ENCODE measurements at places on chromosomes 13 and 19.

- no peak for DNase-seq
Measured at GRCh38 chr19:19524053-19524452, 4.7 kb upstream of the YJEFN3 start.

DNA sequence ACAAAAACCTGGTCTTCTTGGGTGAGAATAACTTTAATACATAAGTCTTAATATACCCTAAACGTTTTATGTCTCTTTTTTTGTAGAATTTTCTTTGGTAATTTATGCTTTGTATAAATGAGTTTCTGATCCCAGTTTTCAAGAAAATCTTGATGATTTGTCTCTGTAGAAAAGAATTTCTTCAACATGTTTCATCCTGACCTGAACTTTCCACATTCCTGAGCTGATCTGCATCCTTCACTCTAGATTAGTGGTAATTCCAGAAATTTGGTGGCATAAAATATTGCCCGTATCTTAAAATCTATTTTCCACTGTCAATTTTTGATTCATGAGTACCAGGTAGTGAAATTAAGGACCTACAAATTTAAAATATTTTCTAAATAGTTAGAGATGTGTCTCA is 16.3 kb downstream of the ZNF714 start:
- DNase-seq: no peak

DNA sequence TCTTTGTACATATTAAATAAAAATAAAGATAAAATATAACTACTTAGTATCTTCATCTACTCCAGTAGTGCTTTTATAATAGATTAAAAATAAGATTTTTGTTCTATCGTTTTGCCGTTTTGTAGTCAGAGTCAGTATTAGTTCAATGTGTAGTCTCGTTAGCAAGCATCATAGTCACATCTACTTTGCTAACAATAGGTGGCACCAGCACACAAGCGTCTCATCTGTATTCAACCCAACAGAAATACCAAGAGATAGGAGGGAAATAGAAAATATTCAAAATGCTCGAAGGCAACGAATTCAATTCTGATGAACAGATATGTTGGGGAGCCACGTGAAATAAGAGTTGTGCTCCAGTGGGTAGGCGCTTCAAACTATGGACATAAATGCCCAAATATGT is 21.4 kb upstream of the MICU2 start:
- no peak for DNase-seq

DNA sequence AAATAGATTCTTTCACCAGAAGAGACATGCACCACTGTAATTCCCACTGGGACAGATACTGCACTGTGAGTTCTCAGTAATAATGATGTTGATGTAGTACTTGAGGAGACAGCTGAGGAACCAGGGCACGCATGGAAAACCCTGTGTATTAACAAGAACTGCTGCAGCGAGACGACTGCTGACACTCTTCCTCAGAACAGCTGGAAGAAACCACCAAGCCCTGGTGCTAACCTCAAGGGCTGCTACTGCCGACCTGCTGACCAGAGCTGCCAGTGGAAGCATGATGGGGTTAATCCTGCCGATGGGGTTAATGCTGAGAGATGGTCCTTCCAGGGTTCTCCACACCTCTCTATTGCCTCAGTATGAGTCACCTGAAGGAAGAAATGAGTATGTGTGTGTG is 45.6 kb downstream of the EDNRB start:
- no peak for DNase-seq

GRCh38 chr13:35162420-35162819 is 220.3 kb downstream of the NBEA start:
- DNase-seq: no peak

DNA sequence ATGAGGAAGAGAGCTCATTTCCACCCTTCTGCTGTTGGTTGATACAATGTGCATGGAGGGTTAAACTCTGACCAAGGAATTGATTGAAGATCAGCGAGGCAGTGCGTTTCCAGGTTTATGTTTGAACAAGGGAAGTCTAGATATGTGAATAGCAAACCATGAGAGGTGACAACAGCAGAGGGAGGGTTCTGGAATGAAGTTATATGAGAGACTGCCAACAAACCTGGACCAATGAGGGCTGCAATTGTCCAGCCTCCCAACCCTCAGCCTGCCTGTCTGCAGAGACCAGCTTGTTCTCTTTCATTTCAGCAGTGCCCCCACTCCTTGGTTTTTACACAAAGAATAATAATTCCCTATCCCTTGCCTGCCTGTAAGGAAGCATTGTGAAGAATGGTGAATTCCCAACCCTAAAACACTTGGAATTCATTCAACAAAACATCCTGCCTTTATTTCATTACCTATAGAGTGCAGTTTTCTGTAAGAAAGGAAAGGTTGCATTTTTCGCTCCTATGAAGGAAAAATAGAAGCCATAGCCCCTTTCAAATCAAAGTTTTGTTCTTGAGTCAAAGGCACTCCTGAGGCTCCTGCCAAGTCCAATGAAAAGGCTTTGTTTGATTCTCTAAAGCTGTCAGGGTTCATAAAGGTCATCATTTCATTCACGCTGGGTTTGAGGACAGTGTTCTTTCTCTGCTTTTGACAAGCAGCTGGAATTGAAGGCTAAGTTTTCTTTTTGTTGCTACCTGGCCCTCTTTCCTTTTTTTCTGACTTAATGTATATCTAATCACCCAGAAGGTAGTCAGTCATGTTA is 53.6 kb upstream of the ABCC4 start:
- no peak for DNase-seq

DNA sequence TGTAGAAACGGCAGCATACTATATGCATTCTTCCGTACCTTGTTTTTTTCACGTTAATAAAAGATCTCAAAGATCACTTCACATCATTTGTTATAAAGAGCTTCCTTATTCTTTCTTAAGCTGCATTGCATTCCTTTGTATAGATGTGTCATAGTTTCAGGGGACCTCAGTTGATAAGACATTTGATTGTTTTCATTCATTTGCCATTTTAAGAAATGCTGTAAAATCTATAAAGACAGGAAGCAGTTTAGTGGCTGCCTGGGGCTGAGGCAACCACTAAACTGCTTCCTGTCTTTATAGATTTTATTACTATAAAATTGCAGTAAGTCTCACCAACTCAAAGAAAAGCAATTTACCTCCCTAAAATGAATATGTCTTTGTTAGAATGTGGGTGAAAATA is 59.4 kb downstream of the ZDHHC20 start:
- DNase-seq: no peak

DNA sequence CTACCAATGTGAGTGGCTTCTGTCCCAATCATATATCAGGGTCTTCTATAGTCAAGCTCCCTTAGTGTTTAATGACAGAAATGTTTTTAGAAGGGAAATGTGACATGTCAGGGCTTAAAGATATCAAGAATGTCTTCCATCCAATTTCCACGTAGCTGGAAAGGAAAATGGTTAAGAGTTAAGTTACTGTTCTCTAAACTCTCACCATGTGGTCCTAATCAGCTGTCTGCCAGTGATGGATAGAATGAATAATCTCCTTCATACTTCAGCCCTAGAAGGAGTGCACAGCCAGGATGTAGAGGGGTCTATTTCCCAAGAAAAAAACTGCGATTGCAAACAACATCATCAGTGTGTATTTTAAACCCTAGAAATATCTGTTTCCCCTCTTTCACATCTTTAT is 36.3 kb downstream of the FLT1 start:
- no peak for DNase-seq

DNA sequence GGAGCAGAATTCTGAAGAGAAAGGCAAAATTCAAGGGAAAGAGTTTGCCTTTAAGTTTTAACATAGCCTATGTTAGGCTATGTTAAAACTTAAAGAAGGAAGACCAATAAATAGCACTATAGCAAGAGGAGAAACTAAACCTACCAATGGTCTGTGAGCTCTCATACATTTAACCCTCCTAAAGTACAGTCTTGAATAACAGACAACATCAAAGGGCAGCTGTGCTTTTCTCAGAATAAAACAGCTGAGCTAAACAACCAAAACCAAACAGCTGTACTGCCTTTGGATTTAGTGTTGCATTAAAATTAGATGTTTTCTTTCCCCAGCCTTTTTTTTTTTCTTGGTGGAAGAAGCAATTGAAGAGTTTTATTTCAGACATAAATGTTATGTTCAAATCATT is 34.0 kb downstream of the KLF5 start:
- no peak for DNase-seq

DNA sequence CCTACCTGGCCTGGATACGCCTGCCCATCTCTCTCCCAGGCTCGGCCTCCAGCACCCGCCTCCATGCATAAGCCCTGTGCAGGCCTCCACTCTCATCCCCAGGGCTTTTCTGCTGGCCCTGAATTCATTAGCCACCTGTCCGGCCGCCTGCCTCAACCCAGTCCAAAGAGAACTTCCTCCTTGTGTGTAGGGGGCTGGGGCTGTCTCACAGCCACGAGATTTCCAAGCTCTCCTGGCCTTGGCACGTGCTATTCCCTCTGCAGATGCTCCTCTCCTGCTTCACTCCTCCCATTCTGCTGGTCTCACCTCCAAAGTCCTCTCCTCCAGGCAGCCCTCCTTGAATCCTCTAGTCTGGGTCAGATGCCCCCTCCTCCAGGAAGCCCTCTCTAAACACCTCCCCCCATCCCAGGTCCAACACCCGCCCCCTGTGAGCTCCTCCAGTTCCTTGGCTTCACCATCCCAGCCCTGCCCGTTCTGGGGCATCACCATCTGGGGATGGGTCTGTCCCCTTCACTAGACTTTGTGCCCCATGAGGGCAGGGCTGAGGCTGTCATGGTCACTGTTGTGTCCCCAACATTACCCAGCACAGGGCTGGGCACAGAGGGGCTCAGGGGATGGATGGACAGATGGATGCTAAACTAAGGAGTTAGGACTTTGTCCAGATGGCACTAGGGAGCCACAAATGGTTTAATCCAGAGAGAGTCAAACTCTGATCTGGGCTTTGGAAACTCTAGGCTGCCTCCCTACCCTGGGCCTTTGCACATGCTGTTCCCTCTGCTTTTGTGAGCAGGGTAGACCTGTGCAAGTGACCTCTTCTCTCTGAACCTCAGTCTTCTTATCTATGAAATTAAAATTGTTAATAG is 14.8 kb downstream of the MEIS3 start:
- no peak for DNase-seq

GRCh38 chr13:27574661-27575060 is 45.7 kb downstream of the LNX2 start:
- DNase-seq: no peak

DNA sequence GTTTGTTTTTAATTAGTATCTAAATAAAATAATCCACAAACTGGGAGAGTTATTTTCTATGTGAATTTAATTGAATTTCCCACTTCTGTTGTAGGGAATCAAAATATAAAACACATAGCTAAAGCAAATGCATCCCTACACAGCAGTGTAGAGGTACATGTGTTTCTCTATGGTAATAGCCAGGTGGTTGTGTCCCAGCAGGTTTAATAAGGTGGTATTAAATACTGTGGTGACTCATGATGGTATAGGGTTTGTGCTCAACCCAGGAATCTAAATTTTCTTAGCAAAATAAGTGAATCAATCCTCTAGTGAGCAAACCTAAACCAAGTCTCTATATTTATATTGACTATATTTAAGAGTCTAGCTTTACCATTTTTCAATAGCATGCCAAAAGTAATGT is 30.0 kb downstream of the PCDH9 start:
- no peak for DNase-seq

DNA sequence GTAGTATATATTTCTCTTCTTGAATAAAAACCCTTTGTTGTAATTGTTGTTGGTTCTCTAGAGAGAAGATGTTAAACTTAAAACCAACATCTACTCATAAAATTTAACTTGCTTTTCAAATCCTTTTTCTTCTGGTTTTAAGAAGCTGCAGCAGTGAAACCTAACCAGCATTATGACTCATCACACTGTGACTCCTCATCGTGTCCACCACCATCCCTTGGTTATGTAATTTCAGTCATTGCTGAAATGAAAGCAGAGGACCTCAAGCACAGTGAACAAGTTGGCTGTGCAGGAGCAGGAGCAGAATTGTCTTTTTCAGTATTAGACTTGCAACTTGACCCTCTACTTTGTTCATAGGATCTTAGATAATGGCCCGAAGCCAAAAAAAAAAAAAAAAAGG is 64.9 kb upstream of the HTR2A start:
- no peak for DNase-seq

DNA sequence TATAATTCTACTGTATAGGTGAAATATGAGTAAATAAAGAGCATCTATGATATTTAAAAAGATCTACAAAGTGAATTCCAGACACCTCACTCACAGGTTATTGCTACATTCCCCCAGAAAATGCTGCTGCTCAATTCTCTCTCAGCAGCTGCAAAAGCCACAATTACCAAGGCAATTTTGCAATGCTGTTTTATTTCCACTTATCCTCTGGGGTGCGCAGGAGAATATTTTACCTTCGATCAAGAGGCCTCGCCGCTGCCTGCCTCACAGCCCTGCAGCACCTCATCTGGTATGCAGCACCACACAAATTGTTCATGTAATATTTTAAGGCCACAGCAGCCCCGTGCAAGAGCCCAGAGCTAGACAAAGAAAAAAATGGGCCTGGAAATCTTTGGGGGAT is 333.2 kb downstream of the DNAJC15 start:
- no peak for DNase-seq

- DNase-seq: no peak
Measured at GRCh38 chr19:19315444-19315843, 4.9 kb downstream of the SUGP1 start.

GRCh38 chr19:42455086-42455485 is 12.3 kb upstream of the CXCL17 start:
- DNase-seq: no peak

GRCh38 chr13:112880976-112881540 is 88.0 kb upstream of the MCF2L start:
- no peak for DNase-seq

DNA sequence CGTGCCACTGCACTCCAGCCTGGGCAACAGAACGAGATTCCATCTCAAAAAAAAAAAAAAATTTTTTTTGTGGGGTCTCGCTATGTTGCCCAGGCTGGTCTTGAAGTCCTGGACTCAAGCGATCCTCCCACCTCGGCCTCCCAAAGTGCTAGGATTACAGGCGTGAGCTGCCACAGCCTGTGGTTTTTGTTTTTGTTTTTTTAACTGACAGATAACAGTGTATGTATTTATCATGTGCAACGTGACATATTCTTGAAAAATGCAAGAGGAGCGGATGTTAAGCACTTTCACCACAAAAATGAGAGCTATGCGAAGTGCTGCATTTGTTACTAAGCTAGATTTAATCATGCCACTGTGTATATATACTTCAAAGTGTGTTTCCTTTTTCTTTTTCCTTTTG is 49.0 kb downstream of the ARHGEF18 start:
- DNase-seq: no peak

DNA sequence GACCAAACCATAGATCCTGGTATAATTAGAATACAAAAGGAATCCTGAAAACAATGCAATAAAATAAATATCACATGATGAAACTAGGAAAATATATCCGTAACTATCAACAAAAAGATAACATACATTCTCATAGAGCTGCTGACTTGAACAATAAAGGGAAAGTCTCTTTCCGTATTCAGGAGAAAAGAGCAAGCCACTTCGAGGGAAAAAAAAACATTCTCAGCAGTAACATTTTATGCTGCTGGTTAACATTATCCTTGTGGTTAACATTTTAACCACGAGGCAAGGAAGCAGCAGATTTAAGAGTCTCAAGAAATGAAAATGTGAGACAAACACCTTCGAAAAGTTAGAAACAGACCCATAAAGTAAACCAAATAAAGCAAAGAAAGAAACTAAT is 25.8 kb downstream of the NALCN start:
- no peak for DNase-seq

GRCh38 chr19:5345895-5346386 is 5.3 kb upstream of the PTPRS start:
- no peak for DNase-seq

All from NCI-H774 (cell line).